ENCODE measurements at places on chromosomes 6 and 20. TPM values are rescaled to one million over a fixed set of nuclear protein-coding genes. Genes with fewer than 3 reads are reported as not detected.

Gene PROCR
- 0.50 TPM for total RNA-seq

Gene GUCA1A
- total RNA-seq: not detected

Gene SLC25A27
- not detected for total RNA-seq

DNA sequence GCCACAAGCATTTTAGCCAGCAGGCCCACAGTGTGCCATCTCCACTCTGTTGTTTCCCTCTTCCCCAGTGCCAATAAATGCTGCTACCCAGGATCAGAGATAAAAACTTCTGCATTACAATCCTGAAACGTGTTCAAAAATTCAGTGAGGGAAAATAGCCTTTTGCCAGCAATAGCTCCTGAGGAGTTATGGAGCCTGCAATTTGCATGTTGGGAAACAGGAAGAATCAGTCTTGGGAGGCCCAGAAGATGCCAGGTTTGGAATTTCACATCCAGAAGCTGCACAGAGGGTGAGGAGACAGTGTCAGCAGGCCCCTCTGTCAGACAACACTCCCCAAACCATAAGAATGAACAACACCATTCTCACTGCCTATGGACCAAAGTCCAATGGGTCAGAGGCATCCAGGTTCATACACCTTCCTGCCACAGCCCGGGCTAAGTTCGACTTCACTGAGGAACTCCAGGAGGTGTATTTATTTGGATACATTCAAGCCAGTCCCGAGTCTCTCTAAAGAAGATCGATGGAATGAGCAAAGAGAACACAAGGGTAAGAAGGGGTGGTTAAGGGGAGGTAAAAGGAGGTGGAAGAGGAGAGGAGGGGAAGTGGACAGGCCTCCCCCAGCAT, 20.8 kb downstream of the RRBP1 start:
- no peak for DNase-seq

DNA sequence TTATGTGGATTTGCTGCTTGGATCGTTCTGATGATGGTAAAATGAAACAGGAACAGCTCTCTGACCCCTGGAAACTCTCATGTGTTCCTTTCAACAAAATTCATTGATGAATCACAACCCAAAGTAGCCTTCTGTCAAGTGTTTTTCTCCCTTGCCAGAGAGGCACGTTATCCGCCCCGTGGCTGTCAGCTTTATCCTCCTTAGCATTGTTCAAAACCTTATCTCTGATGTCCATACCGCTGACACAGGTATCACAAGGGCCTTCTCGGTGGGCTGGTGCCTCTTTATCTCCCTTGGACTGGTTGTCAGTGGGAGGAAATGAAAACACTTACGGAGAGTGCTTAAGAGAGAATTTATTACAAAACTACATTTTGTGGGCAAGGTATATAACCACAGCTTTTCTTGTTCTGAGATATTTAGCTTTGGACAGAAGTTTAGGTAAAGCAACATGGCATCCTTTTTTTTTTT, 84.9 kb downstream of the TIAM2 start:
- no peak for DNase-seq

GRCh38 chr20:41353530-41353929, 12.9 kb downstream of the LPIN3 start:
- no peak for DNase-seq

All from activated CD4-positive, alpha-beta T cell treated with anti-CD3 and anti-CD28 coated beads, Interleukin-2, amount 10 ng/mL, durations not matched to agents 7 days and 5 days (primary cell).